ENCODE measurements at places on chromosomes 6 and 20. TPM values are rescaled to one million over a fixed set of nuclear protein-coding genes. Genes with fewer than 3 reads are reported as not detected.

GRCh38 chr6:5854899-5855298, 151.8 kb downstream of the NRN1 start:
- DNase-seq = no peak

GRCh38 chr6:158605266-158605878, 39.2 kb downstream of the DYNLT1 start:
- no peak for DNase-seq

DNA sequence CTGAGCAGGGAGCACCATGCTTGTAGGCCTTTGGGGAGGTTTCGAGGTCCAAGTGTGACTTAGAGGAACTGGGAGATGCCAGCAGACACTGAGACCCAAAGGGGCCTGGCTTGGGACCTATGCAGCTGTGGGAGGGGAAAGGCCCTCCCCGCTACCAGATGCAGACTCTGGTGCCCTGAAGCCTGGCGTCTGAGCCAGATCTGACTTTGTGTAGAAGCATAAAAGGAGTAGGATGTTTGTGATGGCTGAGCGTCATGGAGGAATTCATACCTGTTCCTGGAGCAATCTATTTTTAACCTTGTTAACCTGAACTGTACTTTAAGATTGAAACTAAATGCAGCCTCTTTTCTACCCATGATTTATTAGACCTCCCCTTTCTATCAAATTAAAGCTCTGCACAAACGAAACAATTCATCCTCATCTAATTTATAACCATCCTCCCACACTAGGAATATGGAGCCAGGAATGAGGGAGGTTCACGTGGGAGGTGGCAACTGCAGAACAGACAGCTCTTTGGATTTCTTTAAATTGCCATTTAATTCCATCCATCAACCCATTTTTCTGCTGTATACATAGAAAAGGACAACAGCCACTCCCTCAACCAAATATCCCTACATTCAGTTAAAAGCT, 172.6 kb upstream of the AGPAT4 start:
- no peak for DNase-seq

- DNase-seq = no peak
Measured at GRCh38 chr6:133595111-133595761, 293.7 kb upstream of the TCF21 start.

DNA sequence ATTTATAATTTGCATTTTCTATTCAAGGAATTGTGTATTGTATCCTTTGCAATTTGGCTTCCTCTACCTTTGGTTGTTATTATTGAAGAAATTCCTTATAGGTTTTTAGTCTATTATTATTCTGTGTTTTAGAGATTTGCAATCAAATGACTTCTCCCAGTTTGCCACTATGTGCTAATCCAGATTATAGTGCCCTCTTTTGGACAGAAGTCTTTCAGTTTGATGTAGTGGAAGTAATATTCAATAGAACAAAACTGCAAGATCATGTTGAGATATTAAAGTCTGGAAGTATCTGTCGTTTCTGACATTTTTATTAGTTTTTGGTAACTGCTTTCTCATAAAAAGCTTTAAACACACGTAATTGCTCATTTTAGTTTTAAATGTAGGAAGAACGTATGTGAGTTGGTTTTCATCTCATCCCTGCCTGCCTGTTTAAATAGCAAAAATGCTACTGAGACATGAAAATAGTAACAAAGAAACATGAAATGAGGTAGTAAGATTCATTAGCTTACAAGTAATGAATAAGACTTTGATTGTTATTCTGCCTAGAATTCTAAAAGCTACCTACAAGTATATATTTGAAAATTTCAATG, 72.8 kb downstream of the RTN4IP1 start:
- no peak for DNase-seq

- no peak for DNase-seq
Measured at GRCh38 chr6:38612143-38612965, 27.4 kb downstream of the BTBD9 start.

DNA sequence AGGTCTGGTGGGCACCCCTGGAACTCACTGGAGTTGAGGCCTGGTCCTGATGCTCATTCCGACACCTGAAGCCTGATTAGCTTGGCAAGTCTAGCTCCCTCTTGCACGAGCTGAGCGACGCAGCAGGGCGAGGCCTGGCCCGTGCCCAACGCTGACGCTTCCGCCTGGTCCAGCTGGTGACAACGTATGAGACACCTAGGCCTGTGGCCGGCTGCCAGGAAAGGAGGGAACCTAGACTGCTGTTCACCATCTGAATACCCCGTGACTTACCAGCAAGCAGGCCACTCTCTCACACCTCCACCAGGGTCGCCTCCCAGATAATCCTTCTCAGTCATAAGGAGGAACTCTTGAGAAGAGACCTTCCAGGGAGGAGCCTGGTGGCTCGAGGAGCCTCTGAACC, 24.5 kb downstream of the YTHDF1 start:
- DNase-seq = no peak

DNA sequence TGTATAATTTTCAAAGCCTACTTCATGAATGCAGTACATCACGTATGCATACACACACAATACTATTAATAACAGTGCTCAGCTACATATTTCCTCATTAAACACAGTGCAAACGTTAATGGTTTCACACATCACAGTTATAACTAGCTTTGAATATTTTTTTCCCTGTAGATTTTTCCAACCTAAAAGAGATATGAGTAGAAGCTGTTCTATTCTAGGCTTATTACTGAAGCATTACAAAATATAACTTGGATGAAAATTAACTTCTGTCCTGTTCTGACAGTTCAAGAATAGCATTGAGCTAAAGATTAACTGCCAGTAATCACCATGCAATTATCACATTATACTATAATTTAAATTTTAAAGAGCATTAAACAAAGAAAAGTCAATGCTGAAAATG, 6.2 kb downstream of the LMBRD1 start:
- DNase-seq = no peak

RSPH4A gene
- not detected for total RNA-seq

VAPB gene
- total RNA-seq = 53.3 TPM

ASIP gene
- total RNA-seq = not detected

ABHD16B gene
- not detected for total RNA-seq

ENPP5 gene
- 0.12 TPM for total RNA-seq

CPNE5 gene
- not detected for total RNA-seq

HUS1B gene
- 0.79 TPM for total RNA-seq

HRH3 gene
- not detected for total RNA-seq
